Central memory CD4-positive, alpha-beta T cell (primary cell): ENCODE measurements at places on chromosomes 6 and 20.

DNA sequence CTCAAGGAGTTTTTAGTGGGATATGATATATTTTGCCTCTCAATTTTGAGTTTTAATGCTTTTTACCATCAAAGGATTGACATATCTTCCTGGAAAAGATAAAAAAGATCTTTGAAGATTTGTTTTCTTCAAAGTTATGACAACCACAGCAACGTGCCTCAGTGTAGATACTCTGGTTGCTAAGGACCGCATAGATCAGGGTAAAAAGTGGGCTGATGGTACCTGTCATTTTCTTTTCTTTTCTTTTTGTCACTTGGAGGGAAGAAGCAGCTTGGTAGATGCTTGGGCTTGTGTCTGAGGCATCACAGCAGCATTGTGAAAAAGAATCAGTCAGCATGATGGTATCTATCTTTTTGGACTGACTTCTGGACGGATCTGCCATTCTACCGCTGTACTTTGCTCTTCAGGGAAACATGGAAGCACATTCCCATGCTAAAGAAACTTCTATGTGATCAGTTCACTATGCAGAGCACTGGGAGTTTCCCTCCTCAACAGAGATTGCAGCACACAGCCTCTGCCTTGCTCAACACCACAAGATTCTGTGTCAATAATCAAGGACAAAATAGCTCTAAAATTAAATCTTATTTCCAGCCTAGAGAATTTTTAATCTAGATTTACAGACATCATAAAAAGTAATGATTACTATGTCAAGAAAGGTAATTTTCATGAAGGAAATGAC, 54.8 kb upstream of the SGK1 start:
- DNase-seq = peak; percentile 46

GRCh38 chr6:109303640-109304283, 78.5 kb downstream of the CD164 start:
- no peak for DNase-seq

- no peak for DNase-seq
Observed at GRCh38 chr6:109285366-109285765, 96.9 kb downstream of the CD164 start.

- no peak for DNase-seq
Observed at GRCh38 chr6:21429291-21429690, 164.3 kb upstream of the SOX4 start.

- no peak for DNase-seq
Observed at GRCh38 chr6:122651604-122652003, 41.4 kb downstream of the PKIB start.
